ENCODE measurements at places on chromosomes 6 and 20. TPM values are rescaled to one million over a fixed set of nuclear protein-coding genes. Genes with fewer than 3 reads are reported as not detected.

DNA sequence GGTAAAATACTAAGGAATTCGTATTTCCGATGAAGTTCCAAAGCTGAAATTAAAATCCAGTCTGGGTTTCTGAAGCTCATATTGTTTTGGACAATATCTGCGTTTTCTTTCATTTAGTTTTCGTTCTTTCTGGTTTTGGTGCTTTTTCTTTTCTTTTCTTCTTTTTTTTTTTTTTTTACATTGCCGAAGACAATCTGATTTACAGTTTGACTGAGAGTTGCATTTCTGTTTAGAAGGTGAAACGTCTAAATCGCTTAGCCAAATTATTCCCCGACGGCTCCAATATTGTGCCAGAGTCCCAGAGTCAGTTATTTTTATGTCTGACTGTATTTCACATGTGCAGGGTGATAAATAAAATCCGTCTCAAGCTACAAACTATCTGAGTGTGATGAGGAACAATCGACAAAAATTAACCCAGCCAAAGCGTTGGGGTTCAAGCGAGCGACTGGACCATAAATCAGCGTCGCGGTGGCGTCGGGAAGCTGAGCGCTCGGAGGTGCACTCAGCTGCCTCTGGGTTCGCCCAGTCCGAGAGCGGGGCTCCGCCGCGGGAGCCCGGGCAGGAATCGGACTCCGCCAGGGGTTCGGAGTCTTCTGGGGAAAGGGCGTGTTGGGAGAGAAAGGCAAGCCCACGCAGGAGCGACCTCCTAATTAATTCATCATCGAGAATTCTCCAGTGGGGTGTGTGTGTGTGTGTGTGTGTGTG lies 8.2 kb upstream of the TBX18 start:
- H3K27ac ChIP-seq, result no peak overlapping the region
- no peaks in the 10 kb centered on the region for H3K4me1 ChIP-seq
- H3K4me3 ChIP-seq, result no peak overlapping the region
- no peak for DNase-seq
- no peaks in the 10 kb centered on the region for H3K36me3 ChIP-seq
- peaks cover 43% of the 10 kb centered on the region for H3K27me3 ChIP-seq

DNA sequence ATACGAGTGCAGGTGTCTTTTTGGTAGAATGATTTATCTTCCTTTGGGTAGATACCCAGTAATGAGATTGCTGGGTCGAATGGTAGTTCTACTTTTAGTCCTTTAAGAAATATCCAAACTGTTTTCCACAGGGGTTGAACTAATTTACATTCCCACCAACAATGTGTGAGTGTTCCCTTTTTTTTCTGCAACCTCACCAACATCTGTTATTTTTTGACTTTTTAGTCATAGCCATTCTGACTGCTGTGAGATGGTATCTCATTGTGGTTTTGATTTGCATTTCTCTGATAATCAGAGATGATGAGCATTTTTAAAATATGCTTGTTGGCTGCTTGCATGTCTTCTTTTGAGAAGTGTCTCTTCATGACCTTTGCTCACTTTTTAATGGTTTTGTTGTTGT lies 1.9 kb upstream of the ZNF831 start:
- H3K4me1 ChIP-seq, result peaks cover 73% of the 10 kb centered on the region
- H3K36me3 ChIP-seq, result no peaks in the 10 kb centered on the region
- peak overlapping the region; percentile 70 for H3K4me3 ChIP-seq
- peak overlapping the region; percentile 94 for H3K27ac ChIP-seq

DNA sequence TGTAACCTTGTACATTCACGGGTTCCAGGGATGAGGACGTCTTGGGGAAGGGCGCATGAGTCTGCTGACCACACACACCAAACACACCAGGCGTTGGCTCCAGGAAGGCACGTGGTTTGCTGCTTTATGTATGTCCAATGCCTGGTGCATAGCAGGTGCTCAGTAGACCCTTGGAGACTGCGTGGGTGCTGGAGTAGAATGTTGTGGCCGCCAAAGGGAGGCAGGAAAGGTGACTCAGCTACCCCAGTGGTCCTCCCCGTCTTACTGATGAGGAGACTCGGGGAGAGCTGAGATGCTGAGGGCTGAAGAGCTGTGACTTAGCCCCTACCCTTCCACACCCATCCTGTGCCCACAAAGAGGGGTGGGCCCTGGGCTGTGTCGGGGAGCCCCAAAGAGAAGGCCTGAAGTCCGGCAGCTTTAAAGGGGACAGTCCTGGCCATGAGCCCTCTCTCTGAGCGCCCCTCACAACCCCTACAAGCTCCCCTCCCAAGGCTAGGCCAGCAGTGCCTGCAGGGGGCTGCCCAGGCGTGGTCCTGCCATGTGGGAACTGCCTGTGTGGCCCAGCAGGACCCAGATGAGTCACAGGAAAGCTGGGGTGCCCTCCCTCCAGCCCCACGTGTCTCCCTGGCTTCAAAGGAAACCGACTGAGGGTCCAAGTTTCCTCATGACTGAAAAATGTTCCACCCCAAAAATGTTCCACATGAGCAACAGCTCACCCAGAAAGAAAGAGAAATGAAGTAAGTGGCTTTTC lies 28.0 kb upstream of the PTGIS start:
- H3K36me3 ChIP-seq, result no peaks in the 10 kb centered on the region
- DNase-seq, result no peak
- H3K4me3 ChIP-seq, result no peak overlapping the region
- peak overlapping the region; percentile 37 for H3K27ac ChIP-seq
- H3K27me3 ChIP-seq, result no peaks in the 10 kb centered on the region
- H3K4me1 ChIP-seq, result peaks cover 41% of the 10 kb centered on the region

- peaks cover 18% of the 10 kb centered on the region for H3K4me1 ChIP-seq
- peaks cover 5% of the 10 kb centered on the region for H3K27me3 ChIP-seq
- H3K27ac ChIP-seq, result no peak overlapping the region
- no peaks in the 10 kb centered on the region for H3K36me3 ChIP-seq
- DNase-seq, result peak; percentile 56
Observed at GRCh38 chr20:26208296-26209091, 511.8 kb upstream of the ZNF337 start.

DNA sequence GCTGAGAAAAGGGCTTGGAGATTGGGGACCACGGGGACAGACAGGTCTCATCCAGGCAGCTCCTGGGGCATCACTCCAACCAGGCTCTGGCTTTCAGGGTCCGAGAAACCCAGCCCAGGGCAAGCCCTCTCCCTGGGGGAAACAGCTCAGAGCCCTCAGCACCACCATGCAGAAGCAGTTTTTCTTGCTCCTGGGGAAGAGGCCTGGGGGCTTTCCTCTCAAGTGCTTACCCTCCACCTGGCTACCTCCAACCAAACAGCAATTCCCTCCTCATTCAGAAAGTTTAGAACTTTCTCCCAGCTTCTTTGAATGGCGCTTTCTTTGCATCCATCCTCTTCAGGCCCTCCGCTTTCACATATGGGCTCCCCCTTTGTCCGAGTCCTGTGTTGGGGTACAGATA lies 110.4 kb upstream of the PHACTR3 start:
- H3K36me3 ChIP-seq, result no peaks in the 10 kb centered on the region
- H3K4me3 ChIP-seq, result no peak overlapping the region
- H3K4me1 ChIP-seq, result peaks cover 5% of the 10 kb centered on the region
- H3K27me3 ChIP-seq, result peaks cover 13% of the 10 kb centered on the region

DNA sequence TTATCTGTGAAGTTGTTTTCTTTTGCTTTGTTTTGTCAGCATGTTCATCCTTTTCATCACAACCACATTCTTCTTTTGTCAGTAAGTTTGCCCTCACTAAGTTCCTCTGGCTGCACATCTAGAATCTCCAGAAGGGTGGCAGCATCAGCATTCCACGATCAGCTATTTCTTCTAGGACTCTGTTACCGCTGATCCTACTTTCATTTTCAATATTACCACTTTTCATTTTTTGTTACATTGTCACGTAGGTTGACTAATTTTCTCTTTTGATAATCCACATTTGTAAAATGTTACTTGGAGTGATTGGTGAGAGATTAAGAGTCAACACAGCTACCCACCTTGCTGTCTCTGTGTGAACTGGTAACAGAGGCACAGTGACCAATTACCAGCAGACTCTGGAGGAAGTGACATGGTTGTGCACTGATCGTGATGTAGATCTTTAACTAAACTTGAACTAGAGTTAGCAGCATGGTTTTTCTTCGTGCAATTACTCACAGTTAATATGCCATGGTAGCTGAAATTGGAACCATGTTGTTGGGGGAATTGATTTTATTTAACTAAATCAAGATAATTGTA lies 307.9 kb upstream of the SLC35B3 start:
- no peak overlapping the region for H3K27ac ChIP-seq
- DNase-seq, result no peak
- H3K4me3 ChIP-seq, result peak overlapping the region; percentile 17
- no peaks in the 10 kb centered on the region for H3K36me3 ChIP-seq

- no peak overlapping the region for H3K4me3 ChIP-seq
- no peaks in the 10 kb centered on the region for H3K27me3 ChIP-seq
- H3K4me1 ChIP-seq, result peaks cover 15% of the 10 kb centered on the region
- no peak for DNase-seq
Observed at GRCh38 chr6:157867981-157868380, 44.9 kb downstream of the SNX9 start.

GRCh38 chr6:82861121-82861520 lies 204.5 kb downstream of the UBE3D start:
- DNase-seq, result no peak
- H3K4me3 ChIP-seq, result no peak overlapping the region
- H3K27ac ChIP-seq, result no peak overlapping the region
- H3K4me1 ChIP-seq, result no peaks in the 10 kb centered on the region
- no peaks in the 10 kb centered on the region for H3K27me3 ChIP-seq

DNA sequence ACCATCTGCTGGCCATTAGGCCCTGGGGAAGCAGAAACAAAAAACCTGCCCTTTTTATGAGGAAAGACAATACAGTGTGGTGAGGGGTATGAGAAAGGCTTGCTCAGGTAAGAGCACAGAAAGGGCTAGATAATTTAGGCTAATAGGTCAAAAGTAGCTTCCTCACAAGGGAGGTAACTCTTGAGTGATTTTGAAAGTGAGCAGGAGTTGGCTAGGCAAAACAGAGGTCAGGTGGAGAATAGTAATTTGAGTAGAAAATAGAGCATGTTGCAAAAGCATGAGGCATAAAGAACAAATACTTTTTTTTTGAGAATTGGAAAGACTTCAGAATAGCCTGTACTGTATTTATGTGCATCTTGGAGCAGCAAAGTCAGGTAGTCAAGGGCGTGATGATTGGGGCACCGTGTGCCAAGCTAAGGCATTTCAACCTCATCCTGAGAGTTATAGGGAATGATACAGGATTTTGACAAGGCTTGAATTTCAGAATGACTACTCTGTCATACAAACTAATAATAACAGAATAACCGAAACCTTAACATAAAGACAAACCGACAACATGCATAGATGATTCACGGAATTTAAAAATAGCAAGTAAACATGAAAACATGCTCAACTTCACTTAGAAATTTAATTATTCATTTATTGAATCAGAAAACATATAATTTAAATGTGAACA lies 123.0 kb upstream of the ENPP5 start:
- H3K4me1 ChIP-seq, result no peaks in the 10 kb centered on the region
- no peaks in the 10 kb centered on the region for H3K36me3 ChIP-seq
- H3K27me3 ChIP-seq, result peaks cover 14% of the 10 kb centered on the region
- H3K27ac ChIP-seq, result no peak overlapping the region

GRCh38 chr6:18047406-18047805 lies 60.0 kb upstream of the KIF13A start:
- H3K4me3 ChIP-seq, result no peak overlapping the region
- H3K27me3 ChIP-seq, result no peaks in the 10 kb centered on the region
- no peaks in the 10 kb centered on the region for H3K36me3 ChIP-seq
- no peak for DNase-seq
- no peaks in the 10 kb centered on the region for H3K4me1 ChIP-seq

GRCh38 chr6:22028403-22029090 lies 268.3 kb downstream of the PRL start:
- no peak overlapping the region for H3K27ac ChIP-seq
- peaks cover 4% of the 10 kb centered on the region for H3K4me1 ChIP-seq
- no peak for DNase-seq
- H3K27me3 ChIP-seq, result no peaks in the 10 kb centered on the region
- H3K4me3 ChIP-seq, result no peak overlapping the region

DNA sequence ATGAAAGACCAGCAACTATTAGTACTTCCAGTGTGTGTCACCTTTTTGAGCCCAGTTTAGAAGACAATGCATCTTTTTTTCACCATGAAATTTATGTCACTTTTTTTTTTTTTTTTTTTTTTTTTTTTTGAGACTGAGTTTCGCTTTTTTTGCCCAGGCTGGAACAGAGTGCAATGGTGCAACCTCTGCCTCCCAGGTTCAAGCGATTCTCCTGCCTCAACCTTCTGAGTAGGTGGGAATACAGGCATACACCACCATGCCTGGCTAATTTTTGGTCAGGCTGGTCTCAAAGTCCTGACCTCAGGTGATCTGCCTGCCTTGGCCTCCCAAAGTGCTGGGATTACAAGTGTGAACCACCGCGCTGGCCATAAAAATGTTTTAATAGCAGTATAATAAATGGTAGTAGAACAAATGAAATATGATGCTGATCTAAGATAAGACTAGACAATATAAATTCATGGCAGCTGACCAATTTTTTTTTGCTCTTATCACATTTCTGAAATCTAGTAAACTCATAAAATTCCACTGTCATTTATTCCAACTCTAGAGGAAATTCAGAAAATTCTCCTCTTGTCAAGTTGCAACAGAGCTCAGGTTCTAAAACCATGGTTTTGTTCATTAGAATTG lies 21.3 kb downstream of the NHSL1 start:
- no peak overlapping the region for H3K4me3 ChIP-seq
- DNase-seq, result no peak
- no peaks in the 10 kb centered on the region for H3K4me1 ChIP-seq
- H3K27me3 ChIP-seq, result no peaks in the 10 kb centered on the region
- no peak overlapping the region for H3K27ac ChIP-seq

DNA sequence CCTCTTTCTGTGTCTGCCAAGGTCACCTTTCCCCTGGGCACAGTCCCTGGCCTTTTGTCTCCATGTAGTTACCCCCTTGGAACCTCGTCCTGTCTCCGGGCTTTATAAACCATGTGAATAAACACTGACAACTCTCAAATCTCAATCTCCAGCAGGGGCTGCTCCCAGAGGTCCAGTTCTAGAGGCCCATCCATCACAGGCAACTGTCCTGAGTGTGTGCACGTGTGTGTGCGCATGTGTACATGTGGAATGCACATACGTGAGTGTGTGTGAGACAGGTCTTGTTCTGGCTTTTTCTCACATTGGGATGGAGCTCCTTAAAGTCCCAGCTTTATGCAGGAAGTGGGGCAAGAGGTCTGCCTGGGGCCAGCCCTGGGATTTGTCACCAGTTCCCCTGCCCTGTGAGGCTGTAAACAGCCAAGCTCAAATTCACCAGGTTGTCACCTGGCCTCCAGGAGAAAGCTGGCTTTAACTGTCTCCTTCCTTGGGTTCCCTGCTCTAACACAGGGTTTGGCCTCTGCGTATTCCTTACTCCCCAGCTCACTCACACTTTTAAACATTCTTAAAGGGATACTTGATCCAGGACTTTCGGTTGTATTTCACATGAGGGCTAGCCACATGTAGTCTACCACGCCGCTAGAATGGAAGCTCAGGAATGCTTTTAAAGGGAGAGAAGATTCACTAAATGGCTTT lies 42.7 kb downstream of the RAMACL start:
- no peak for DNase-seq
- no peaks in the 10 kb centered on the region for H3K27me3 ChIP-seq
- H3K4me1 ChIP-seq, result peaks cover 31% of the 10 kb centered on the region
- H3K4me3 ChIP-seq, result no peak overlapping the region

GRCh38 chr20:4812641-4813075 lies 90.9 kb downstream of the PRND start:
- H3K27me3 ChIP-seq, result no peaks in the 10 kb centered on the region
- DNase-seq, result no peak
- H3K4me1 ChIP-seq, result peaks cover 86% of the 10 kb centered on the region
- H3K36me3 ChIP-seq, result peaks cover 20% of the 10 kb centered on the region

The EPB41L1 gene
- 0.19 TPM for total RNA-seq

The UNC5CL gene
- 2.5 TPM for total RNA-seq

The CLPSL2 gene
- total RNA-seq, result not detected

The IL20RA gene
- not detected for total RNA-seq
